ENCODE measurements at places on chromosomes 16 and 17.

DNA sequence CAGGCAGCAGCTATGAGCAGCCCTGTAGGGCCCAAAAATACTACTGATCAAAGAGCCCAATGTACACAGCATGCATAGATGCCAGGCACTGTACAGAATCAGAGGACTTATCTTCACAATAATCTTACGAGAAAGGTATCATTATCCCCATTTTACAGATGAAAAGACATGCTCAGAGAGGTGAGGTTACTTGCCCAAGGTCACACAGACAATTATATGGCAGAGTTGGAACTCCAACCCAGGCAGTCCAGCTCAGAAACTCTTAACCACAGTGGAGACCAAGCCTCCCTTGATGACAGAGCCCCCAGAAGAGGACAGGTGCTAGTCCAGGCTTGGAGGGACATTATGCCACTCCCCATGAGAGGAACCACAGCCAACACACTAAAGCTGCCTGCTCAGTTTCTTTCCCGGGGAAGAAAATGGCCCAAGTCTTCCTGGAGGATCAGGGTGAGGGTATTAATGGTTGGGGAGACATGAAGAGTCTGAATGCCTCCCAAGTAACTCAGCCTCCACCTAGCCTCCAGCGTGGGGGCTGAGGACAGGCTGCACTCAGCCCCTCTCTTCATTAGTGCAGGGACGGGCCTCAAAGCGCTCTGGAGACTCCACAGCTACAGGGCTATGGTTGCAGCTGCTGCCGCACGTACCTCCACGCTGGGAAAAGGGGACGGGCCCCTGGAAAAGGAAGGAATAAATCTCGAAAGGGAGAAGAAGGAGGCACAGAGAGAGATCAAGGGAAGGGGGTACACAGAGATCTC lies 826 bp downstream of the UNC119 start:
- no peak for DNase-seq

GRCh38 chr16:5011637-5012036 lies 22.1 kb downstream of the NAGPA start:
- DNase-seq = no peak

DNA sequence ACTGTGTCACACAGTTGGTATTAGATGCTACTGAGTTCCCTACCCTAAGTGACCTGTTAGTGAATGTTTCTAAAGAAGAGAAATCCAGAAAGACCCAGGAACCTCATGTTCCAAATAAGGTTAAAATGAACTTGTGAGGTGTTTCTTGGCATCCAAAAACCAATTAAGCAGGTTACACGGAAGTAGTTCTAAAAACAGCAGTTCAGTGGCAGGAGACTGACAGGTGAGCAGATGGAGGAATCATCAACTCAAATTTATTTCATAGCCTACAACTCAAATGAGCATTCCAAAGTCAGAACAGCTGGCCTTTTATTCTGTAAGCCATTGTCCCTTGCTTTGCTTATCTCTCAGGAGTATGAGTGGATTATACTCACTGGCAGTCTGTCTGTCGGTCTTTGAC lies 188.3 kb downstream of the IRX3 start:
- no peak for DNase-seq

GRCh38 chr17:61469474-61469873 lies 17.3 kb downstream of the TBX4 start:
- no peak for DNase-seq

- no peak for DNase-seq
Observed at GRCh38 chr17:79050551-79050950, 24.1 kb upstream of the ENGASE start.

DNA sequence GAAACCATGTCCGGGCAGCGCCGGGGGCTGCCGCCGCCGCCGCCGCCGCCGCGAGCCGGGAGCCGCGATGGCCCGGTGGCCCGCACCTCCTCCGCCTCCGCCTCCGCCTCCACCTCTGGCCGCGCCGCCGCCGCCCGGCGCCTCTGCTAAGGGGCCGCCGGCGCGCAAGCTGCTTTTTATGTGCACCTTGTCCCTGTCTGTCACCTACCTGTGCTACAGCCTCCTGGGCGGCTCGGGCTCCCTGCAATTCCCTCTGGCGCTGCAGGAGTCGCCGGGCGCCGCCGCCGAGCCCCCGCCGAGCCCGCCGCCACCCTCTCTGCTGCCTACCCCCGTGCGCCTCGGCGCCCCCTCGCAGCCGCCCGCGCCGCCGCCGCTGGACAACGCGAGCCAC lies 587 bp downstream of the HS3ST4 start:
- no peak for DNase-seq

DNA sequence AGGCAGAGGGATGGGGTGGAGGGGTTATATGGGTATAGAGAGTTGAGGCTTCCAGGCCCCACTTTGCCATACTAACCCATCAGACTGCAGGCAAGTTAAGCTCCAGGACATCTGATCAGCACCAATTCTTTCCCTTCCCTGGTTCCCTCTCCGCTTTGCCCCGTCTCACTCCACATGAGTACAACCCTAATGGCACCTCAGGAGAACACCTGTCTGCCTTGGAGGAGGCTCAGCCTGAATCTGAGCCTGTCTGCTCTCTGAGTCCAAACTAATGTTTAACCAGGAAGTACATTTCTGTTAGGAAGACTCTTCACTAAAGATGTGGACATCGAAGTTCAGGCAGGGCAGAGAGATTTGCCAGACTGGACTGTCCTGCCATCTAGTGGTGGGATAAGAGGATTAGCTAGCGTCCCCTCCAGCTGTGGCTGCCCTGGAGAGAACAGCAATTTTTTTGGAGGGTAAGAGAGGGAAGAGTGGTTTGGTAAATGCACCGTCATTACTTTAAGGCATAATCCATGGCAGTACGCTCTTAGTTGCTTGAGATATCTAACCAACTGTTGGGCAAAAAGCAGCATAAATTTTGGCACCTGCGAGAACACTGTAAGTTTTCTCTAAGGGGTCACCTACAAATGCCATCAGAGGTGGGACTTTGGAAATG lies 29.2 kb upstream of the LRRC75A start:
- peak; percentile 32 for DNase-seq

DNA sequence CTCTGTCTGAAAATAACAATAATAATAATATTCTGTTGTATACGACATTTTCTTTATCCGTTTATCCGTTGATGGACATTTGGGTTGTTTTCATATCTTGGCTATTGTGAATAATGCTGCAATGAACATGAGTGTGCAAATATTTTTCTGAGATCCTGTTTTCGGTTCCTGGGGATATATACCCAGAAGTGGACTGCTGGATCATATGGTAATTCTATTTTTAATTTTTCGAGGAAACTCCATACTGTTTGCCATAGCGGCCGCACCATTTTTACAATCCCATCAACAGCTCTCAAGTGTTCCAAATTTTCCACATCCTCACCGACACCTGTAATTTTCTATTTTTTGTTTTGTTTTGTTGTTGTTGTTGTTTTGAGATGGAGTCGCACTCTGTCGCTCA lies 5.3 kb upstream of the PRSS41 start:
- no peak for DNase-seq

- no peak for DNase-seq
Observed at GRCh38 chr17:14320734-14321475, 20.0 kb downstream of the HS3ST3B1 start.

GRCh38 chr17:66647391-66647983 lies 187.4 kb upstream of the CACNG5 start:
- DNase-seq = no peak

- no peak for DNase-seq
Observed at GRCh38 chr17:9004132-9004960, 17.0 kb upstream of the NTN1 start.

GRCh38 chr16:1612320-1613111 lies at the start of gene CRAMP1:
TSS of gene CRAMP1 (plus strand) at chr16:1612360. CDS start at chr16:1614640, 2,280 bp downstream.
- DNase-seq = no peak

GRCh38 chr16:30997725-30998711 lies 12.4 kb downstream of the STX1B start:
- no peak for DNase-seq

DNA sequence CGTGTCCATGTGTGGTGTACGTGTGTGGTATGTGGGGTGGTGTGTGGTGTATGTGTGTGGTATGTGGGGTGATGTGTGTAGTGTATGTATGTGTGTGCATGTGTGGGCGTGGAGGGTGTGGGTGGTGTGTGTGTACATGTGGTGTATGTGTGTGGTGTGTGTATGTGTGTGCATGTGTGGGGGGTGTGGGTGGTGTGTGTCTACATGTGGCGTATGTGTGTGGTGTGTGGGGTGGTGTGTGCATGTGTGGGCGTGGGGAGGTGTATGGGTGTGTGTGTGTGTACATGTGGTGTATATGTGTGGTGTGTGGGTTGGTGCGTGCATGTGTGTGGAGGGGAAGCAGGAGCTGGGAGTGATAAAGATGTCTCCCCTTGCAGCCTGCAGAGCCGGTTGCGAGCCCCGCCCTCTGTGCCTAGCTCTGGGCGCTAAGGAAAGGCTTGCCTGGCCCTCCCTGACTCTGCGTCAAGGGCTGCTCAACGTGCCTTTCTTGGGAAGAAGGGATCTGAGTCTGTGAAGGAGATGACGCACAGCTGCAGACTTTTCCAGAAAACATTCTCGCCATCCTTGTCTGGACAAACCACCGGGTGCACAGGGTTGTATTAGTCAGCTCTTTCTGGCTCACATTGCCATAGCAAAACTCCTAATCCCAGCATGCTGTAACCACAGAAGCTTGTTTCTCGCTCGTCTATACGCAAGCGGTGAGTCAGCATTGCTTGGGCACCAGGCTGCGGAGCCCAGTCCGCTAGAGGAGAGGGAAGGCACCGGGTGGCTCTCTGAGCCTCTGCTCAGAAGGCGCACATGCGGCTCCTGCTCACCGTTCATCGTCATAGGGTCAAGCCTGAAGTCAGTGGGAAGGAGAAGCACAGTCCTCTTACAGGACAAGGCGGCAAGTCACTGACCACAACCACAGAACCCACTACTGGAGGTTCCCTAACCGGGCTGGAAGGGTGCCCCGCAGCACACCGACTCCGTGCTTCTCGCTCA lies 2.0 kb upstream of the CD300H start:
- DNase-seq = no peak

DNA sequence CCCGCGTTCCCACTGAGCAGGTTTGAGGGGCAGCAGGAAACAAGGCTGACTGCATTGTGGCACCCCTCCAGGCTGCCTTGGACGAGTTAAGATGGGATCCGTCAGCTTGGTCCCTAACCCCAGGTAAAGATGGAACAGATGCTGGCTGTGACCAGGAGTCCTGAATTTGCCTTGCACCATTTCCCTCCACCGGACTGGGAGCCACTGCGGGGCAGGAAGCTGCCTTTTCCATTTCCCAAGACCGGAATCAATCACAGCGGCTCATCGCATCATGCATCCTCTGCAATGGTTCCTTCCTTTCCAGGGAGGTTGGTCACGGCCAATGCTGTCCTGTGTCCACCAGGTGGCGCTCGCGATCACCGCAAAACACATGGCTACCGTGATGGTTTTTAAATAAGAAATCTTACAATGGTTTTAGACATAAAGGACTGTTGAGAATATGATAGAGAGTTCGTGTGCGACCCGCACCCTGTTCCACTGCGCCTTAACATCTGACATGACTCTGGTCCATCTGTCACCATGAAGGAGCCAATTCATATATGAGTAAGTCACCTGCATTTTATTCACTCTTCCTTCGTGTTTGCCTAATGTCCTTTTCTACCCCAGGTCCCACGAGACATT lies 6.8 kb upstream of the MEAK7 start:
- peak; percentile 69 for DNase-seq

DNA sequence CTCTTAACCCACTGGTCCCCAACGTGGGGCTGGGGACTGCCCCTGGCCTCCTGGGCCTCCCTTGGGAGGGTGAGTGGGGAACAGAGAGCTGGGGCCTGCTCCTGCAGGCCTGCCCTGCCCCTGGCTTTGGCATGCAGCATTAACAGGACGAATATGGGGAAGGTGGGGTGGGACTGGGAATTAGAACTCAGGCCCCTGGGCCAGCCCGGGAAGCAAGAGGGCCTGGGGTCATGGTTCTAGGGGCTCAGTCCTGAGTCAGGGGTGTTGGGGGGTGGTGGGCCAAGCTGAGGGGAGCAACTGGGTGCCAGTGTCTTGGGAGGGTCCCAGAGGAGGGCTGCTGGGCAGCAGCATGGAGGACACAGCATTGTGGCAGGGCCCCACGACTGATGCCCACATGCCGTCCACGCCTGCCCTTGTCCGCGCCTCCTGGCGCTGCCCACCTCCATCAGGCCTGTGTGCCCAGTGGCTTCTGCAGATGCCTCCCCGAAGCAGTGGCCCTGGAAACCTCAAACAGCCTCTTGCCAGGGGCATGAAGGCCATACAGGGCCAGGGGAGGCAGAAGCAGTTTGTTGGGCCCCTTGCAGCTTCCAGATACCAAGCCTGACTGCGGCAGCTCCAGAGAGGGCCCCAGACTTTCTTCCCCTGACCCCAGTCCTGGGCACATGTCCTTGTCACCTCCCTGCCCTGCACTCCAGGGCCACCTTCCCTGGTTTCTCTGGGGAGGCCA lies 4.8 kb downstream of the MAP2K3 start:
- no peak for DNase-seq

GRCh38 chr17:74529243-74529642 lies 2.0 kb downstream of the CD300LB start:
- no peak for DNase-seq

DNA sequence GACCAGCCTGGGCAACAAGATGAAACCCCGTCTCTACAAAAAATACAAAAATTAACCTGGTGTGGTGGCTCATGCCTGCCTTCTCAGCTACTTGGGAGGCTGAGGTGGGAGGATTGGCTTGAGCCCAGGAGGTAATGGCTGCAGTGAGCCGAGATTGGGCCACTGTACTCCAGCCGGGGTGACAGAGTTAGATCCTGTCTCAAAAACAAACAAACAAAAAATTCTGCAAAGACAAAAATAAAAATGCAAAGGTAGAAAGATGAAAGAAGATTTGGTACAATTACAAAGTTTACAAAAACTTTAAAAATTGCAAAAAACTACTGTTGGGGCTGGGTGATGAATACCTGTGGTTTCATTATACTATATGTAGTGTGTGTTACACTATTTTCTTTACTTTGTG lies 5.5 kb upstream of the CDH1 start:
- DNase-seq = no peak

DNA sequence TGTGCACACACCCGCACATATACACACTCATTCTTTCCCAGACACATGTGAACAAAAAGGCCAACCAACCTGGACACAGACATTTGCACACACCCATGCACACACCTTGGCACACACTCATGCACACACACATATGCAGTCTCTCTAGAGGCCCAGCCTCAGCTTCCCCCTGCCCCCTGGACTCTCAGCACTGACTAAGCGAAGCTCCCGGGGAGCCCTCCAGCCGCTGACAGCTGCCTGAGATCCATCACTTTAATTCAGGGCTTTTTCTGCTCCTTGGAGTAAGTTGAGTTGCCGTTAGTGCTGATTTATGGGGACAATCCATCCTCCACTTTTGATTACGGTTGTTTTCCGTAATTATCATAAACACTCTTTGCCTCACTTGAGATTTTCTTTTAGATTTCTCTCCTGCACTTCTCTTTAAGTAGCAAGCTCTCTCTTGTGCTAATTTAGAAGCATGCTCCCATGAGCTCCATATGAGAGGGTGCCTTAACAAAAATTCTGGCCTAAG lies 158.6 kb upstream of the CDC42EP4 start:
- DNase-seq = no peak
